ENCODE measurements at places on chromosomes 3 and 15. TPM values are rescaled to one million over a fixed set of nuclear protein-coding genes. Genes with fewer than 3 reads are reported as not detected.
A peak's percentile ranks its signal among the peaks of the same experiment; 100 is the strongest.

Gene GP5
- total RNA-seq: 0.18 TPM

Gene MAP2K5
- total RNA-seq: 26.0 TPM

Gene MEX3B
- total RNA-seq: 22.4 TPM

Gene MKRN3
- 0.24 TPM for total RNA-seq

Gene SMARCC1
- total RNA-seq: 257 TPM

Gene FAM43A
- total RNA-seq: 0.12 TPM

Gene KBTBD12
- total RNA-seq: 0.29 TPM

DNA sequence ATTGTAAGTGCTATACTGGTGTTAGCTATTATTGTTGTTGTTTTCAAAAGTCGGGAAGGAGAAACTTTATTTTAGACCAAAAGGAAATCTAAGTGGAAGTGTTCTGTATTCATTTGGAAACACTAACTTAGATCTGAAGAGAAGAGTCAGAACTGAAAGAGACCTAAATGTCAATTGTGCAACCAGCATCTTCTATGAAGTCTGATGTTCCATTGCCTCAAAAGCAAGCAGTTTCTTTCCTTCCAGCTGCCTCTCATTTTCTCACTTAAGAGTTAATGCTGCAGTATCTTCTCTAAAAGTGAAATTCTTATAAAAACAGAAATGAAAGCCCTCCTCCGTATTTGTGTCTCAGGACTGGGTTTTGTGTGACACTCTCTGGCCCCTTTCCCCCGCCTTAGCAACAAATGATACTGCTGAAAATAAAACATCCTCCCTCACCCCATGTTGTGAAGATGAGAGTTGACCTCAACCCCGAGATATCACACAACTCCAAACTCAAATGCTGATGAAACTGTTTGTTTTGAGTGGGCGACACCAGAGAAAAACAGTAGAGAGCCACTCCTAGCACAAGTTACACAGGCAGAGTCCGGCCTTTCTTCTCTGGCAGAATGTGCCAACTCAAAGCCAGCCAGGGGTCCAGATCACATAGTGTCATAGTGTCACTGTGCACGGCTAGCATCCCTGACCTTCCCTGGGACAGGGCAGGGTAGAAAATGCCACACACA lies 48.9 kb downstream of the GLDN start:
- no peak overlapping the region for H3K4me3 ChIP-seq
- no peak for DNase-seq
- no peaks in the 10 kb centered on the region for H3K36me3 ChIP-seq
- H3K27me3 ChIP-seq: peaks cover 32% of the 10 kb centered on the region
- no peak overlapping the region for H3K27ac ChIP-seq
- peaks cover 8% of the 10 kb centered on the region for H3K4me1 ChIP-seq

- no peak overlapping the region for H3K4me3 ChIP-seq
- H3K36me3 ChIP-seq: peaks cover 24% of the 10 kb centered on the region
- no peak for DNase-seq
- H3K27ac ChIP-seq: peak overlapping the region; percentile 80
- no peaks in the 10 kb centered on the region for H3K27me3 ChIP-seq
Measured at GRCh38 chr3:136891934-136892855, 30.2 kb downstream of the NCK1 start.

DNA sequence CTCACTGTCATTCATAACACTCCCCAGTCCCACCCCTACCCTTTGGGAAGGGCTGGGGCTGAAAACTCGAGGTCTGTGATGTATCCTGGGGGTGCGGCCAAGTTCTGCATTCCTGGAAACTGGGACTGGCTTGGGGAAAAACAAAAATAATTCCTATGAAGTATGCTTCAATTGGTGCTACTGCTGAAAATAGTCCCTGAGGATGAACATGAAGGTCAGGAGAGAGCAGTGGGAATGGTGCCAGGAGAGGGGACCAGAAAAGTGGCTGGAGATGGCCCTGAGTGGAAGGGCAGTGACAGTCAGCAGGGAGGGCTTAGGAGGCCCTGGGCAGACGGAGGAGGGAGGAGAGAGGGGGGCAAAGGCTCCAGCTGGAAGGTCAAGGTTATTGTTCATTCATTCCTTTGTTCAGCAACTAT lies 4.8 kb upstream of the ISLR start:
- H3K4me3 ChIP-seq: no peak overlapping the region
- peaks cover 37% of the 10 kb centered on the region for H3K27me3 ChIP-seq
- DNase-seq: no peak
- H3K36me3 ChIP-seq: no peaks in the 10 kb centered on the region
- no peak overlapping the region for H3K27ac ChIP-seq

- no peaks in the 10 kb centered on the region for H3K36me3 ChIP-seq
- no peak overlapping the region for H3K4me3 ChIP-seq
- peaks cover 16% of the 10 kb centered on the region for H3K4me1 ChIP-seq
- no peak overlapping the region for H3K27ac ChIP-seq
- no peaks in the 10 kb centered on the region for H3K27me3 ChIP-seq
- DNase-seq: no peak
Measured at GRCh38 chr15:65841121-65841930, 28.0 kb upstream of the RAB11A start.

DNA sequence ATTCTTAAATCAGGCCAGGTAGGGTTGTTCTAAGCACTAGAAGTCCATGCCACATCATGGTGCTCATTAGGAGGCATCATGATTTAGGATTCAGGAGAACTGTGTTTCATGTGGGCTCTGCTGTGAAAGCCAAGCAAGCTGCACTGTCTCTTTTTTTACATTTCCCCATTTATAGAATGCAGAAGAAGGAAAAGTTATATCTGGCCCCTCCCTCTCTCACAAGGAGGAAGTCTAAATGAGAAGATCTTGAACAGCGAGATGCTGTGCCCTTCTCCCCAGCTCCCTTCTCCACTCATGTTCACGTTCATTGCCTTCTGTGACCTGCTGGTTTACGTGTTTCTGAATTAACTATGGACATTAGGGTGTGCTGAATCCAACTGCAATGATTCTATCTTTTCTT lies 178.5 kb upstream of the RASGRP1 start:
- no peak for DNase-seq
- H3K27me3 ChIP-seq: peaks cover 3% of the 10 kb centered on the region
- no peaks in the 10 kb centered on the region for H3K4me1 ChIP-seq
- H3K4me3 ChIP-seq: no peak overlapping the region
- H3K27ac ChIP-seq: no peak overlapping the region

GRCh38 chr3:195271410-195272243 lies 668 bp upstream of the XXYLT1 start:
- H3K4me3 ChIP-seq: peak overlapping the region; percentile 81
- H3K36me3 ChIP-seq: peaks cover 5% of the 10 kb centered on the region
- peak overlapping the region; percentile 86 for H3K27ac ChIP-seq
- peaks cover 14% of the 10 kb centered on the region for H3K4me1 ChIP-seq
- peak; percentile 84 for DNase-seq
- no peaks in the 10 kb centered on the region for H3K27me3 ChIP-seq

DNA sequence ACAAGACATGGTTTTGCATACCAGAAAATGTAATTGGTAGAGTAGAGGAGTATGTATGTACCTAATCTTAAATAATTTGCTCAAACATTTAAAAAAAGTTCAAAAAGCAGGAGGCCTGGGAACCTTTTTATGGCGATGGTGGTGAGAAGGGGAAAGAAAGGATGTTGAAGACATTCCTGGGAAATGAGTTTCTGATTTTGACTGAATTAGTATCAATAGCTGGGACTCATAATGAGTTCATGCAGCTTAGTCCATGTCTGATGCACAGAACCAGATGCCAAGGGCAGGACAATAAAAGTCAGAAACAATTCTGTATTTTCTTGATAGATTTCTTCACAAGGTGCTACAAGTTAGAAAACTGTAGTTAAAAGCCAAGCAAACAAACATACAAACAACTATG lies 395.3 kb downstream of the GAP43 start:
- DNase-seq: no peak
- H3K27me3 ChIP-seq: no peaks in the 10 kb centered on the region
- no peaks in the 10 kb centered on the region for H3K4me1 ChIP-seq
- no peak overlapping the region for H3K4me3 ChIP-seq

- no peaks in the 10 kb centered on the region for H3K4me1 ChIP-seq
- peaks cover 6% of the 10 kb centered on the region for H3K36me3 ChIP-seq
- H3K4me3 ChIP-seq: no peak overlapping the region
- peak overlapping the region; percentile 5 for H3K27ac ChIP-seq
- no peak for DNase-seq
Measured at GRCh38 chr3:112582244-112582874, 20.5 kb downstream of the SLC35A5 start.

DNA sequence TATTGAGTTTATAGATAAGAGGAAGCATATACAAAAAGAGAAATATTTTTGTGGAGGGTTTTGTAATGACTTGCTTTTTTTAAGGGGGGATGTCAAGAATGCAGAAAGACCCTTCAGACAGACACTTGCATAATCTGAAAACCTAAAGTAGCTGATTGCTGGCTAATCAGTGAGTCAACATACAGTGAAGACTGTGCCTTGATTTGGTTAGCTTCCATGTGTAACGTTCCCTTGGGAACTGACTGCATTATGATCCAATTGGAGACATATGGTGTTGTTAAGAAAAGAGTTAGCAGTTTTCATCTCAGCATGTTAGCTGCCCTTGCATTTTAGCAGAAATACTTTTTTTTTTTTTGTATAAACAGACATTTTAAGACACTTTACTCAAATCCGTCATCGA lies 483.2 kb downstream of the RBMS3 start:
- H3K4me3 ChIP-seq: no peak overlapping the region
- peaks cover 15% of the 10 kb centered on the region for H3K4me1 ChIP-seq
- H3K27me3 ChIP-seq: no peaks in the 10 kb centered on the region
- DNase-seq: no peak

Data from progenitor cell of endocrine pancreas (in vitro differentiated cells).